ENCODE measurements at places on chromosomes 6 and 20.

- DNase-seq: peak; percentile 65
Observed at GRCh38 chr6:28673787-28674671, 148.3 kb downstream of the GPX5 start.

DNA sequence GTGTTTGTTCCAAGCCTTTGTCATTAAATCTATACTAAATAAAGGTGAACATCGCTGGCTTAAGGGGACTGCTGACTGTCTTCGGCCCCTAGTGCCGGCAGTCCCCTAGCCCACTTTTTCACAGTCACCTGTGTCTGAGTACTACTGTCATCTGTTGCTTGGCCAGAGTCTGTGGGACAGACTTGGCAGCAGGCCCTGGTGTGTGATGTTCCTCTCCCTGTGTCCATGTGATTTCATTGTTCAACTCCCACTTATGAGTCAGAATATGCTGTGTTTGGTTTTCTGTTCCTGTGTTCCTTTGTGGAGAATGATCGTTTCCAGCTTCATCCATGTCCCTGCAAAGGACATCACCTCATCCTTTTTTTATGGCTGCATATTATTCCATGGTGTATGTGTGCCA is 133.4 kb downstream of the HAO1 start:
- DNase-seq: no peak

DNA sequence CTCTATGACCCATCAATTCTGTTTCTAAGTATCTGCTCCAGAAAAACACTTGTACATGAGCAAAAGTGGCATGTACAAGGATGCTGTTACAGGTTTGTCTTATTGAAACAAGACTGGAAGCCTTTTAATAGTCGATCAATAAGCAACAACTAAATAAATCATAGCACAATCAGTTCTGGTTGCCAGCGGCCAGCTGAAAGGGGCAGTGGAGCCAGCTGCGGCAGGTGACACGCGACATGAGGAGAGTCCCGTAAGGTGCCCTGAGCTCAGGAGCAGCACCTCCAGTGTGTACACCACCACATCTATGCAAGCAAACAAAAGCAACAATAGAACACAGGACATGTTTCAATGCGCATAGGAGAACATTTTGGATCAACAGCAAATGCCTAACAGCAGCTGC is 20.7 kb upstream of the NNAT start:
- no peak for DNase-seq

DNA sequence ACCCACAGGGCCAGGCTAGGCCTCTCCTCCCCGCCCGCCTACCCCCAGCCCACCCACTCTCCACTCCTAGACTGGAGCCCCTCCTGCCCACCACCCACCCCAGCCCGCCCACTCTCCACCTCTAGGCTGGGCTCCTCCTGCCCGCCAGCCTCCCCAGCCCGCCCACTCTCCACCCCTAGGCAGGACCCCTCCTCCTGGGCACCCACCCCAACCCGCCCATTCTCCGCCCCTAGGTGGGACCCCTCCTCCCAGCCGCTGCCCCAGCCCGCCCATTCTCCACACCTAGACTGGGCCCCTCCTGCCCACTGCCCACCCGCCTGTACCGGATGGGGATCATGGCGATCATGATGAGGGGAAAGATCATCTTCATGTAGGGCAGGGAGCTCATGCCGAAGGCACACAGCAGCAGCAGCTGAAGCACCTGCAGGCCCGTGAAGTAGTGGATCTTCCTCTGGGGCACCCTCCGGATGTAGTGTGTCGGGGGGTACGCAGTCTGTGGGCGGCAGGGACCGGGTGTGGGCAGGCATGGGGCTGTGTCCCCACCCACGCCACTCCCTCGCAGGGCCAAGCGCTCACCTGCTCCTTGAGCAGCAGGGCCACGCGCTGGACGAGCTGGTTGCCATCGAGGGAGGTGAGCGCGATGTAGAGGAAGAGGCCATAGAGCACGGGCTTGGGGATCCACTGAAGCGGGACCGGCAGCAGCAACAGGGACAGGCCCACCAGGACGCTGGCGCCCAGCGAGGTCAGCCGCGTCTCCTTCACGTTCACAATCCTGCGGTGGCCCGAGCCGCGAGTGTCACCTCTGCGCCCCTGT is 10.8 kb downstream of the SLC4A11 start:
- no peak for DNase-seq

DNA sequence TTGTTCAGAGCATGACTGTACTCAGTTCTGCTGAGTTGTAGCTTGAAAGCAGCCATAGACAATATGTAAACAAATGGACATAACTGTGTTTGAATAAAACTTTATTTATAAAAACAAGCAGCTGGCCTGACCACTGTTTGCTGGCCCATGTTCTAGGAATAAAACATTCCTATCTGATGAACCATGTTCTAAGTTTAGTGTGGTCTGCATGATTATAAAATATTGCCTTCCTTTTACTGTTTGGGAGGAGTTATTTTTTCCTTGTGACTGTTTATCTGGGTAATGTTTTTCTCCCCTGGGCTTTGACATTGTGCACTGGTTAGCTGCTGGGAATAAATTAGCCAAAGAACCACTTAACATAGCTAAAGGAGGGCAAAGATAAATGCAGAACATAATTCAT is 55.1 kb downstream of the CDS2 start:
- DNase-seq: no peak

GRCh38 chr20:47614703-47615309 is 113.1 kb downstream of the NCOA3 start:
- no peak for DNase-seq

GRCh38 chr6:107419733-107420132 is 39.6 kb downstream of the PDSS2 start:
- no peak for DNase-seq

DNA sequence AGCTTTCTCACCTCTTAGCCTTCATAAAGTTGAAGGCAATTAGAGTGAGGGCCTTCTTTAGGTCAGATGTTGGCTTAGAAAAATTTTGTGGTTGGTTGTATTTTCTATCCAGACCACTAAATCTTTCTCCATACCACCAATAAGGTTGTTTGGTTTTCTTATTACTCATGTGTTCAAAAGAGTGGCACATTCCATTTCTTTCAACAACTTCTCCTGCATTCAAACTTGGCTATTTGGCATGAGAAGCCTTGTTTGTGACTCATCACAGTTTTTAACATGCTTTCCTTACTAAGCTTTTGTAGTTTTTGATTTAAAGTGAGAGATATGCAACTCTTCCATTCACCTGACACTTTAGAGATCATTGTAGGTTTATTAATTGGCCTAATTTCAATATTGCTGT is 949.6 kb downstream of the TBC1D32 start:
- no peak for DNase-seq

GRCh38 chr6:47308552-47309290 is 984 bp downstream of the TNFRSF21 start:
- DNase-seq: peak; percentile 6

DNA sequence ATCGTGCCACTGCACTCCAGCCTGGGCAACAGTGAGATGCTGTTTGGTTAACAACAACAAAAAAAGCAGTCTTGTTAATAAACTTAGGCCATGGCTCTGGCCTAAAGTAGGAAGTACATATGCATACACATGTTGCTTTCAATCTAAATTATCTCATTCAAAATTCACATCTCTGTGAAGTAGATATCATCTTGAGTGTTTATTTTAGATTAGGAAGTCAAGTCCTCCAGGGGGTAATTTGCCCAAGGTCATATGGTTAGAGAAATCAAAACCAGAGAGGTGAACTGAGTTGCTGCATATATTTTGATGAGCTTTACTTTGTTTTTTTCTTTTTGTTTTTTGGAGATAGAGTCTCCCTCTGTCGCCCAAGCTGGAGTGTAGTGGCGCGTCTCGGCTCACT is 52.8 kb downstream of the B4GALT5 start:
- no peak for DNase-seq

DNA sequence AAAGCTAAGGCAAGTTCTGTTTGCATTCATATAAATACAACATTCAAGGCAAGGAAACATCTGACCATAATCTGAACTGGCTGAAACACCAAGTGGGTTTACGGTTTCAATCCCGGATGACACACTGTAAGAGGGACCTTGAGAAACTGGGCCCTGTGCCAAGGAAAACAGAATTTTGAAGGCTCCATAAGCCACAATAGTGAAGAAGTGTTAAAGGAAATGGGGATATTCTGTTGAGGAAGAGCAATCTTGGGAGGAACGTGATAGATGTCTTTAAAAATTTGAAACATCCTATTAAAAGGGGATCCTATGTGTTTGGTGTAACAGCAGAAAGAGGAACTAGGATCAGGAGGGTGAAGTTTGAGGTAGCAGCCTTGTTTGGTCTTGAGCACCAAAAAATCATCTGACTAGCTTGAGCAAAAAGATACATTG is 82.4 kb upstream of the TAB2 start:
- no peak for DNase-seq

DNA sequence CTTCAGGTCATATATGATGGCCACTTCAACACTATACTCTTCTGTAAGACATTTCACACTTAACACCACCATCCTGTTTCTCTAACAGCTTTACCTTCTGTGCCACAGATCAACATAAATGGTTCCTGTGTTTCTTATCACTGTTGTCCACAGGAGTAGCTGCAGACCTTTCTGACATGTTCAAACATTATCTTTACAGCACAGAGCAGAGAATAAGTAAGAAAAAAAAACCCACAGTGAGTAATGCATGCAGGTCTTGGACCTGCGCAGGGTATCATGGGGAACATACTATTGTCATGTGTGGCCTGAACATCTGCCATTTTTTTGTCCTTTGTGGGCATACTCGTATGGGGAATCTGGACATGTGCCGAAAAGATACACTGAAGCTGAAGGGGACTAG is 161.9 kb downstream of the KIF16B start:
- DNase-seq: no peak

DNA sequence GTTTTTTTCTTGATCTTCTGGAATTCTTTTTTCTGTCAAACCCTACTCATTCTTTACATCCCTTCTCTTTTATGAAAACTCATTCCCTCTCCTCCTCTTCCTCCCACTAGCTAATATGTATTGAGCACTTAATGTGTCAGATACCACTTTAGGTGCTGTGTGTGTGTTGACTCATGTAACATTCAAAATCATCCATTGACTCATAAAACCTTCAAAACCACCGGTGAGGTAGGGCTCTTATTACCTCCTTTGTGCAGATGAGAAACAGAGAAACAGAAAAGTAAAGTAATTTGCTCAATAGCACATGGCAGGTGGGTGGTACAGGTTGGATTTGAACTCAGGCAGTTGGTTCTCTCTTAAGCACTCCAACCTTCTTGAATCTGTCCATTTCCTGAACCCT is 136.3 kb upstream of the NEDD9 start:
- DNase-seq: peak; percentile 40

DNA sequence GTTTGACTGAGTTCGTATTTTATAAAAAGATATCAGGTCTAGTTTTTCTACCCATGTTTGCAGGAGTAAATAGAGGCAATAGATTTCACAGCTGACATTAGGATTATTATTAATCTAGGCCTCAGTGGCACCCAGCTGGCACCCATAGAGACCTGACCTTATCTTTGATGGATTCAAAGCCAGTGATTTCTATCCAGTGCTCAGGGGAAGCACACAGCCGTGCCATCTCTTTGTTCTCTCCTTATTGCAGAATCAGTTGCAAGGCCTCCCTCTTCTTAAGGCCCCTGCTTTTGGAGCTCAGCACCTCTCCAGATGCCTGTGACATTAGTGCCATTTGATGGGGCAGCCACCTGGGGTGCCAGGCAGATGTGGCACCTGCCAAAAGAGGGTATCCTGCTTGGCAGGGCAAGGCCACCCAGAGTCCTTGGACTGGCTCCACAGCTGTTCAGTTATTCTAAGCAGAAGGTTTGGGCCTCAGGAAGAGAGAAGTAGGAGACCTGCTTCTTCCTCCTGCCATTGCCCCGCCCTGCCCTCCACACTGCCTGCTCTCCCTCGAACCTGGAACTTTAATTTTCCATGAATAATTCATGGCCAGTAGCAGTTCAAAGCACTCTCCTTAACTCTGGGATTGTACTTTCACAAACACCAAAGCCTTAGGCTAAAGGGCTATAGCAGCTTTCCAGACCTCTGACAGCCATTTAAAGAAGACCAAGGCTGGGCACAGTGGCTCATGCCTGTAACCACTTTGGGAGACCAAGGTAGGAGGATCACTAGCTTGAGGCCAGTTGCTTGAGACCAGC is 206.3 kb downstream of the ZDHHC14 start:
- no peak for DNase-seq

DNA sequence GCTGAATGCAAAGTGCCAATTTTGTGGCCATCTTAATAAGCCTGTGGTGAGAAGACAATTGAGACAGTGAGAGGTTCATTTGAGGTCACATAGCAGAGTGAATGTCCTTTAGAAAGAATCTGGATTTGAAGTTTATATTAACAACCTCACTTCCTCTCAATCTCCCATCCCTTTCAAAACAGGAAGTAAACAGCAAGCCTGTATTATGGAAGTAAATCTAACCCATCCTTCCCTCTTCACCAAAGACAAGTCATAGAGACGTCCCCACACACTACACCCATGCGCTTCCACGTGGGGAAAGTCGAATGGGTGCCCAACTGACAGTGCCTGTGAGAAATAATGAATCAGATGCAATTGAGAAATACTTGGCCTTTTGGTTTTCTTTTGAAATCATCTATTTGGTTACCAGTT is 28.8 kb upstream of the CCND3 start:
- no peak for DNase-seq

DNA sequence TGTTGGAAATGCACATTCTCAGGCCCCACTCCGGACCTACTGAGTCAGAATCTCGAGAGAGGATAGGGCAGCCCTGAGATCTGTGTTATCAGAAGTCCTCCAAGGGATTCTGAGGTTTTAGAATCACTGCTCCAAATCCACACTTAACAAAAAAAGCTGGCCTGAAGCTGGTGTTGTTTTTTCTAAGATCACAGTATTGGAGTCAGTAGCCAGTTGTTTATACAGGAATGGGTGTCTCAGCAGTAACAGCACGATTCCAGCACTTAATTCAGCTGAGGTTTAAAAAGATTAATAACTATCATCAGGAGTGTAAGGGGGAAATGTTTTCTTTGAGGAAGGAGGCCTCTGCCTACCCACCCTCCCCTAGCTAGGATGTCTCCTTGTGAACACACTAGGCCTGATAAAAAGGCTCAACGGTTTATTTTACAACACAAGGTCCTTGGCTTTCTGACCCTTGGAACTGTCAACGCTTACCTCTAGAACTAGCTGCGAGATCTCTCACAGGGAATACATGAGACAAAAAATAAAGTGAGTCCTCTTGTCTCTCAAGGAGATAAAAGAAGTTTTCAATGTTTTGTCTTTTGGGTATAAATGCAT is 505.4 kb downstream of the CD83 start:
- DNase-seq: no peak

DNA sequence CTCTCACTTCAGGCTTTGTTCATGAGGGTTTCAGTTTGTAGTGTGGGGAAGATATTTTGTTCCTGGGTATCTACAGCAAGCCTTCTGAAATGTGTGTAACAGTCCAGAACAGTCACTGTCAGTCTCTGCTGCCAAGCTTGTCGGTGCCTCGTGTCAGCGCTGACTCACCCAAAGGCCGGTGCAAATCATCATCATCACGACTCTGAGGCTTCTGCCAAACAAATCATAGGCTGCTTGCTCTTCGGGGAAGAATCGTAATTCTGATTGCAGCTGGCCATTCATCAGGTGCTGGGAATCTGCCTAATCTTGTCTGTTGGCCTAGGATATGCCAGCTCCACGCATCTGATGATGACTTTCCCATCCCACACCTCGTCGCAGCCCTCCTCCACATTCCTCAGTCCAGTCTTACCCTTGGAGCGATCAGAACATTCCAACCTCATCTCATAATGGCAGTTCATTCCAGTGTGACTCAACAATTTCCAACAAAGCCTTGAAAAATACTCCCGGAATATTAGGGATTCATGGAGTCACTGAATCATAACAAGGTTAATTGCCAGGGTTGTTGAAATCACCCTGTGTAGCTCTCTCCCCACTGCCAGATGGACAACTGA is 40.9 kb downstream of the ALDH8A1 start:
- no peak for DNase-seq
